Choroid plexus epithelial cell (primary cell): ENCODE measurements at places on chromosomes 6 and 20.

DNA sequence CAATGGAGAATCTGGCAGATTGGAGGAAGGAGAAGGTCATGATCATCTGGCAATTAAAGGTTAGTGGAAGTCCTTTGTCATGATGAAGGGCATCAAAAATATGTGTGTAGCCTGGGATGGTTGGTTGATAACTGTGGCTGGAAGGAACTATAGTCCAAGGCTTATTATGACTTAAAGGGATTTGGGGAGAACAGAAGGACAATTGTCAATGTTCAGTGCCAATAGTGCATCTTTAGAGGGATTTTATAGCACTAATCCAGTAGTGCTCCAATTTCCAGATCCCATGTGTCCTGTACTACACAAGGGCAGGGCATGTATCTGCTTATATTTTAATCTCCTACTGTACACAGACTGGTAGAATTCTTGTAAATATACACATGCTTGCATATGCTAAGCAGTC is 5.0 kb upstream of the ZBTB24 start:
- no peak for DNase-seq

DNA sequence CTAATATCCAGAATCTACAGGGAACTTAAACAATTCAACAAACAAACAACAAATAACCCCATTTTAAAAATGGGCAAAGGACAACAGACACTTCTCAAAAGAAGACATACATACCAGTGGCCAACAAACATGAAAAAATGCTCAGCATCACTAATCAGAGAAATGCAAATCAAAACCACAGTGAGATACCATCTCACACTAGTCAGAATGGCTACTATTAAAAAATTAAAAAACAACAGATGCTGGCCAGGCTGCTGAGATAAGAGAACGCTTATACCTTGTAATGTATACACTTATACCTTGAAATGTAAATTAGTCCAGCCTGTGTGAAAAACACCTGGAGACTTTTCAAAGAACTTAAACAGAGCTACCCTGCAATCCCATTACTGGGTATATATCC is 166.8 kb downstream of the IBTK start:
- DNase-seq: no peak

DNA sequence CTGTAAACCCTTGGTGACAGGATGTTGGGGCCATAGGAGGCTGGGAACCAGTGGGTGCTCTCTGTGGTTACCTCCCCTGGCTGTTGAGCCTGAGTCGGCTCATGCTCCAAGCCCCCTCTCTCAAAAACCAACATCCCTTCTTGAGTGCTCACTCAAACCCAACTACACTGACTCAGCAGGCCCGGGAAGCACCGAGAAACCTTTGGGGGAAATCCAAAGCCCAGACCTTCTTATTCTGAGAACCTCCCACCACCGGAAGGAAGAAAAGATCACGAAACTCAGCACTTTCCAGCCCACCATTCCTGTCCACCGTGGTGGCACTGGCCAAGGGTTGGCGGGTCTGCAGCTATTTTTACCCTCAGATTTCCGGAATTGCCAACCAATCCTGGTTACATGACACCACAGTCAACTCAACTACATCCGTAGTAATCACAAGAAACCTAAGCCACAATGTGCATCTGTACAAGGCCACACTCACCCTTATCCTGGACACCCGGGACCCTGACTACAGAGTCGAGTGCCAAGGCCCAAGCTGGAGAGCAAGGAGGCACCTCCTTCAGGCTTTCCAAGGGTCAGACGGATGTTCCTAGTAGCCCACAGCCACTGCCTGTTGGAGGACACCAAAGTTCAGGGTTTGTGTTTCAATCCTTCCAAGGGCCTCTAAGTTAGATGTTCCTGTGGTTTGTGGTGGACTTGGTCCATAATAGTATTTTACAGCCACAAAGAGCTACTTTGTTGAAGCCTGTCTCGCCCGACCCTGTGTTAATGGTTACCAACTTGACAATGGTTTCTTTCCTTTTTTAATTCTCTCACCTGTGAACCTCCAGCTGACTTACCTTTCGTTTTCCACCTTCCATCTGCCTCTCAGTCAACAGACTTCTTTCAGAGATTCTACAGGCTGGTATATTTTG is 317.0 kb downstream of the CDC5L start:
- no peak for DNase-seq

DNA sequence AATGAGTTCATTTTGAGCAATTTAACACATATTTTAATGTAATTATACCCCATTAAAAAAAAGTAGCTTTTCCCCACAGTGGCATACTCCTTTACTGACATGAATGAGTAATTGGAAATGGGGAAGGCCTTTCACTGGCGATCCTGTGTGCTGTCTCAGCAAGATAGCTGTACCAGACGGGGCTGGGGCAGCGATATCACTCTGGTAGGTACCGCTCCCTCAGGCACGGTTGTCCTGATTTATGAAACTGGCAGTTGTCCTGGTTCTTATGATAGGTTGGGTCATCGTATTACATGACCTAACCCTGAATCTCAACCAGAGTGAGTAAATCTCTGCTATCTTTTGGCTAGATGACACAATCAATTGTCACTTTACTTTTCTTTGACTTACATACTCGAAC is 355.0 kb upstream of the MAP3K7 start:
- no peak for DNase-seq

DNA sequence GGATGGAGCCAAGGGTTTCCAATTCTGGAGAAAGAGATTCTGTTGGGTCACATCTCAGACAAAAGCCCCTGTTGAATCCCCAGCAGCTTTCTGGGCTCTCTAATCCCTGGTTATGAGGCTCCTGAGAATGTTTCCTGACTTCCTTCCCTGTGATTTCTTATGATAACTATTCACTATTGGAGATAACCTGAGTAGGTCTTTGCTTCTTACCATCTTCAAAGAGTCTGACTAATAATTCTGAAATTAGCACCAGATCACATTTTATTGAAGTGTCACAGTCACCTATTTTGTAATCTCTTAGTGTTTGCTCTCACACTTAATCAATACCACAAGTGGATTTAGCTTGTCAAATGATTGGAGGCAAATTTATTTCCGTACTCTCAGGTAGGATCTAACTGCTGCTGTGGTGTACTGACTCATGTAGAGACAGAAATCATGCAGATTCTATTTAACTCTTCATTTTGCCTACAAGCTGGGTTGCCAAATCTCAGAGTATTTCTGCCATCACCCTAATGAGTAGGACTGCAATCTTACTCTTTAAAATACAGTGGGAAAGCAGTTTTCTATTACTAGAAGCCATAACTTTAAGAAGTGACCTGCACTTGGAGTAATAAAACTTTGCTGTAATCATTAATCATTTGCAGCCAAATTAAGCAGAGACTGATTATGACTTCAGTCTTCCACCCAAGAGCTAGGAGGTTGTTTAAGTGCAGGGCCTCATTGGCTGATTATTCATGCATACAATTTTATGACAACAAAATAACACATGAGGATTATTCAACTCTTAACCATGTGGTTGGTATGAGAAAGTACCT is 422.1 kb downstream of the EPM2A start:
- no peak for DNase-seq

DNA sequence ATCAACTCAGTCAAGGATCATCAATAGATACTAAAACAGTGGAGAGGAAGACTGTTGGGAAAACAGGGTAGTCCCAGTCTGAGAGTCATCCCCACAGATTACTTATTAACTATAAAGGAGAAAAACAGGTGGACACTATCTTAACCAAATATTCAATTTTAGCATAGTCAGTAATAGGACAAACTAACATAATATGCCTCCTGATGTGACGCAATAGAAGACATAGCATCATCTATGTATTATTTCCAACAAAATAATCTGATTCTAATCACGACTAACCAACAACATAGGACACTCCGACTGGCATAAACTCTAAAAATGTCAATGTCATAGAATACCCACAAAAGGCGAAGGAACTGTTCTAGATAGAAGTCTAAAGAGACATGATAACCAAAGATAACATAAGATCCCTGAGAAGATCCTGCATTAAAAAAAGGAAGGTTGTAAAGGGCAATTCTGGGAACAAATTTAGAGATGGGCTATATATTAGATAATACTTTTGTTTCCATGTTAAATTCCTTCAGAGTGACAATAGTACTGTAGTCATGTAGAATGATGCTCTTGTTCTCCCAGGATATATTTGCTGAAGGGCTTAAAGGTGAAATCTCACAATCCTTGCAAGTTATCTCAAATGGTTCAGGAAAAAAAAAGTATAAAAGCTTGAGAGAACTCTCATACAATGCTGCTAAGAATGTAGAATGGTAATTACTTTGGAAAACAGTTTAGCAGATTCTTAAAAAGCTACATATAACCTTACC is 28.9 kb downstream of the ILRUN start:
- no peak for DNase-seq

DNA sequence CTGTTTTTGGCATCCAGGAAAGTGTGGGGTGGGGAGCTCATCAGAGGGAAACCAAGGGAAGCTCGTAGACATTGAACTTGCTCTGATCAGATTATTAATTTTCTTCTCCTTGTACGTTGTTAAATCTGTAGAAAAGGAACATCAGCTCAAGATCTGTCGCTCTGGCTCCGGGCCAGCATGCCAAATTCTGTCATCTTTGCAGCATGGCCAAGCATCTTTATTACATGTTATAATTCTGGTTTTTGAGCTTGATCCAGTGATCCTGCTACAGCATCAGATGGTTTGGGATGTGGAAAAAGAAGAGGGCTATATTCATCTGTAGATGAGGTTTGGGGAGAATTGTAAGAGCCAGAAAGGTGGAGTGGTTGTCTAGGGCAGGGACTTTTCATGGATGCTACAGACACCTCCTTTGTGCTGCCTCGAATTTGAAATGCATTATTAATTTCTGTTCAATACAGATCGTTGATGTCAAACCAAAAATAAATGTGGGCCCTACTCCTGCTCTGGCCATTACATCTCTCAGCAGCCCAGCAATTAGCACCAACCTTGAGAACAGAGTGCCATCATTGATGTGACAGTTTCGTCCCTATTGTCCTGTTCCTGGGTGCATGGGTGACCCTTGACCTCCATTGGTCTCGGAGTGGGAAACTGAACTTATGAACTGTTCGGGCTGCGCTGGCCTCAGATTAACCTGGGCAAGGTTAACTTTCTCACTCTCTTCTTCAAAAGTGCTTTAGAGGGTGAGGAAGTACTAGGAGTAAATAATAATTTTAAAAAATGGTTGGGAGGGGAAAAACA is 250.8 kb downstream of the SOX4 start:
- no peak for DNase-seq
